ENCODE measurements at places on chromosomes 4 and X.
A peak's percentile ranks its signal among the peaks of the same experiment; 100 is the strongest.

GRCh38 chrX:138034136-138034535 lies 468.2 kb downstream of the ZIC3 start:
- DNase-seq, result peak; percentile 2

DNA sequence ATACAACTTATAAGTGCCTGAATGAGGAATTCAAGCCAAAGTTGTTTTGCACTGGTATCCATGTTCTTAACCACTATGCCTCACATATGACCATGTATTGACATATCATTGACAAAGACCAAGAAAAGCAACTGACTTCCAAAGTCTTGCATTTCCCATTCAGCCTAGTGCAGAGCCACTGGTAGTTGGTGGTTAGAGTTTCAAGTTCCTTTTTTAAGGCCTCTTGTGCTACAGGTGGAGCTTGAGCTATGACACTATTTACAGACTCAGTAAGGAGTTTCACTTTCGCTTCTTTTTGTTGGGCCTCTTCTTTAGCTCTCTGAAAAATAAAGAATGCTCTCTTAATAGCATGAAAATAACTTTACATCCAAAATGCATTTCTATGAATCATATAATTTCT lies 763.0 kb downstream of the DMD start:
- DNase-seq, result no peak

DNA sequence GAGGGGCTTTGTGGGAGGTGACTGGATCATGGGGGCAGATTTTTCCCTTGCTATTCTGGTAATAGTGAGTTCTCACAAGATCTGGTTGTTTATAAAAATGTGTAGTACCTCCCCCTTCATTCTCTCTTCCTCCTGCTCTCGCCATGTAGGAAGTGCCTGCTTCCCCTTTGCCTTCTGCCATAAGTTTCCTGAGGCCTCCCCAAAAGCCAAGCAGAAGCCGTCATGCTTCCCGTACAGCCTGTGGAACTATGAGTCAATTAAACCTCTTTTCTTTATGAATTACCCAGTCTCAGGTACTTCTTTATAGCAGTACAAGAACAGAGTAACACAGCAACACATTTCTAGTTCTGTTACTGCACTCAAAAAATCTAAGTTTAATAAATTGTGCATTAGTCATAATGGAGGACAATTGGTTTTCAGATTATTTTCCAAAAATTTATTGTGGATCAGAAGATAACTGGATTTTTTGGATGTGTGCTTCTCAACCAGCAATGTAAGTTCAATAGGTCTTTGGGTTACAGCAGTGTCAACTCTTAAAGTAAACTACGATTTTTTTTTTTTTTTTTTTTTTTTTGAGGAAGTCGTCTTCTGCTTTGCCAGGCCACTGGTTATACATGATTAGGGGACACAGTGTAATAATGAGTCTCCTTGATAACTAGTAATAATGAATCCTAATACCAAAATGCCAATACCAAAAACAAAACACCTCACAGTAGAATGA lies 69.9 kb downstream of the CHIC2 start:
- no peak for DNase-seq

- DNase-seq, result peak; percentile 40
Measured at GRCh38 chr4:94621491-94622080, 136.2 kb upstream of the BMPR1B start.

- DNase-seq, result peak; percentile 63
Measured at GRCh38 chrX:25810202-25810601, 327.9 kb upstream of the MAGEB18 start.

GRCh38 chr4:105092356-105092755 lies 54.3 kb upstream of the TET2 start:
- peak; percentile 41 for DNase-seq

DNA sequence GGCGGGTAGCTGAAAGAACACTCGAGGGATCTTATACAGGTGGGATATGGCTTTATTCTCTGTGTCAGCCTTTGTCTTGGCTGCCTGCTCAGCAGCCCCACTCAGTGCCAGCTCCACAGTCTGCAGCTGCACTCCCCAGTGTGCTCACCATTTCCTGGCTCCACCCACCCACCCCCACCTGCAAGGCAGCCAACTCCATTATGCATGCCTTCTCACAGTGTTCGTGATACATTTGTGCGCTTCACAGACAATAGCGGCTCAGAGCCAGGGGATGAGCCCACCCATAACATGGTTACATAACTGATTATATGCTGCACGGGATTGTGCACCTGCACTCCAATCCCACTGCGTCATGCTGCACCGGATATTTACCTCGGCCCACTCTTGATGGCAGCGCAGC lies 8.8 kb upstream of the TMEM128 start:
- no peak for DNase-seq

- DNase-seq, result no peak
Measured at GRCh38 chr4:121185960-121186359, 21.8 kb upstream of the TNIP3 start.

- DNase-seq, result peak; percentile 82
Measured at GRCh38 chr4:4990857-4991540, 28.3 kb downstream of the CYTL1 start.

- peak; percentile 78 for DNase-seq
Measured at GRCh38 chr4:159487284-159487747, 384.4 kb downstream of the RAPGEF2 start.

- DNase-seq, result no peak
Measured at GRCh38 chr4:128757712-128758111, 51.8 kb upstream of the JADE1 start.

GRCh38 chr4:72896515-72896914 lies 173.0 kb downstream of the COX18 start:
- peak; percentile 71 for DNase-seq

DNA sequence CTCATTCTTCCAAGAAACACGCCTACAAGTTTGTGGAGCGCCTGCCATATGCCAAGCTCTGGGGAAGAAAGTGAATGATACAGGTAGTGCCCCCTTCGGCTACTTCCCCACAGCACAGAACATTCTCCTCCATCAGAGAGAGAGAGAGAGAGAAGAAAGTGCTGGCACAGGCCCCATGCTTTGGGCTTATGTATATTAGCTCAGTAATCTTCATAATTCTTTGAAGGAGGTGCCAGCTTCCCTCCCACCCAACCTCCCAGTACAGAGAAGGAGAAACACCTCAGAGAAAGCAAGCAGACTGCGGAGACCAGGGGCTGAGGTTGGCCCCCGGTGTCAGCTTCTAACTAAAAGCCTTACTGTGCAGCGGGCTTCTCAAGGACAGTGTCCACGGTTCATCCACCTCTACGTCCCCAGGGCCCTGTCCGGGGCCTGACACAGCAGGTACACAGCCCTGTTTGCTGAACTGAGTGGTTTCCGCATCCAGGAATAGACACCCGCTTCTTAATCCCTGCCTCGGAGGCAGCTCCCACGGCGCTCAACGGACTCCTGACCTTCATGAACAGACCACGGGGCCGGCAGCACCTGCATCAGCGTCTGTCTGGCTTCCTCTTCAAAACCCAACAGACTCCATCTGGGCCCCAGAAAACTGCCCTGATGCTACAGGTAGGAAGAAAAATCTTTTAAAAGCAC lies 50.2 kb downstream of the JAKMIP1 start:
- no peak for DNase-seq

GRCh38 chrX:154733066-154733425 lies 17.8 kb downstream of the GAB3 start:
- peak; percentile 48 for DNase-seq

- DNase-seq, result no peak
Measured at GRCh38 chrX:152528193-152528592, 77.1 kb upstream of the GABRA3 start.

DNA sequence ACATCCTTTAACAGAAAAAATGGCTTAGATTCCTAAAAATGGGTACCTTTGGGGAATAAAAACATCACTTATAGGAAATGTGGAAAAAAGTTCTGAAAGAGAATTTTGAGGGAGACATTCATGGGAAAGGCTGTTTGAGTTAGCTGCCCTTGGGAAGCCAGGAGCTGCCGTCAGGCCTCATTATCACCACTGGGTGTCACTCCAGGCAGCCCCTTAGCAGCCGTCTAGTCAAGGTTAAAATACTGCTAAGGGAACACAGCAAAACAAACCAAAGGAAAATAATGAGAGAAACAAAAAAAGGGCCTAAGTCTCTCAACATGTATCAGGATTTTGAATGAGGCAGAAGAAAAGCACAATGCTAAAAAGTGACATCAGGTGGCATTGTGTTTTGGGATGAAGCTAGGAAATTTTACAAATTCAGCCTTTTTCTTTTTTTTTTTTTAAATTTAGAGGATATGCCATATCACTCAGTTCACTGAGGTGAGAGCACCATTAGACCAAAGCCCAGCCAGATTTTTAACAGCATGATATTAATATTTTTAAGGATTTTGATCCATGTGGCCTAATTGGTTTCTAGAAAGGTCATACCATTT lies 235.3 kb downstream of the GPAT3 start:
- peak; percentile 65 for DNase-seq

DNA sequence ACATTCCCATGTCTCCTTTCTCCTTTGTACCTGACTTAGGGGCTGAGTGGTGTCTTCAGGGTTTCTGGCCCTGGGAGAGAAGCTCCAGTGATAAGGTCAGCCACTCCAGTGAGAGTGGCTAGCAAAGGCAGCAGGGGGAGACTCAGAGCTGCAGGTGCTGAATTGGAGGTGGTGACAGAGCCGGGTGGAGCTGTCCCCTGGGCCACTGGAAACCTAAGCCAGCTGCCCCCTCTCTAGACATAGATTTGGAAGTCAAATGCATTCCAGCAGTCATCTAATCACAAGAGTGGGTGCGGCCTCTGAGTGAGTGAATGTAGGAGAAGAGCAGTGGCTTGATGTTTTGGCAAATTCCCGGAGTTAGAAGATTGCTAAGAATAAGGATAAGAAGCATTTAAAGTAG lies 28.5 kb downstream of the TRIM2 start:
- DNase-seq, result no peak

All from fibroblast of skin of back (primary cell).